Hypothalamus (tissue), 51 donors: ENCODE measurements at places on chromosomes 2 and 18.

- no peak for DNase-seq
Measured at GRCh38 chr2:109214651-109215371, 85.8 kb downstream of the SH3RF3 start.

DNA sequence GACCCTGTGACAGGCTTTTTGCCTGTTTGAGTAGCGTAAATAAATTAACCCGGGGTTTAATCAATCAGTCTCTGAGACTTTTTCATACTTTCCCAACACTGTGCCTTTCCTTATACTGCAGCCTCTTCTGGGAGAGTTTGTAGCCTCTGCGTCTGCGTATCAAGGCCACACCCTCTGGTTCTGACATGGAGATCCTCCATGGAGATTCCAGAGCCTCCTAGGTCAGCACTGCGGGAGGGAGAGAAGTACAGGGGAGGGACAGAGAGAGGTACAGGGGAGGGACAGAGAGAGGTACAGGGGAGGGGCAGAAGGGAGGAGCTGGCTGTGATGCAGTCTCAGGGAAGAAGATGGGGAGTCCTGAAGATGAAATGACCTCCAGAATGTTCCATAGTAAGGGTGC, 166.0 kb downstream of the ARL4C start:
- no peak for DNase-seq

DNA sequence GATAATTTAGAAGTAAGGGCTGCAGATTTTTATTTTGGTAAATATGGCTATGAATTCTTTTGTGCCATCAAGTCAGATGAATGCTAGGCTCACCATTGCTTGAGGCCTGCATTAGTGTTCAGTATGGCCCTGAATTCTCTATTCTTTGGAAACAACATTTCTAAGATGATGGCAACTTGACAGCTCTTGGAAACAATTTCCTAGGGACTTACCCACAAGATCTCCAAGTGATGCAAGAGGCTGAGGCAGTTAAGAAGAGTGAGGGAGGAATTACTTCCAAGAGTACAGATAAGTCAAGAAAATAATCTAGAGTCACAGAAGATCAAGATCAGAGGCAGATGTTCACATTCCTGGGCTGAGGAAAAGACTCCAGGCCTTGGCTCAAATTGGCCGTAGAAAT, 129.1 kb downstream of the NRP2 start:
- DNase-seq, result no peak

DNA sequence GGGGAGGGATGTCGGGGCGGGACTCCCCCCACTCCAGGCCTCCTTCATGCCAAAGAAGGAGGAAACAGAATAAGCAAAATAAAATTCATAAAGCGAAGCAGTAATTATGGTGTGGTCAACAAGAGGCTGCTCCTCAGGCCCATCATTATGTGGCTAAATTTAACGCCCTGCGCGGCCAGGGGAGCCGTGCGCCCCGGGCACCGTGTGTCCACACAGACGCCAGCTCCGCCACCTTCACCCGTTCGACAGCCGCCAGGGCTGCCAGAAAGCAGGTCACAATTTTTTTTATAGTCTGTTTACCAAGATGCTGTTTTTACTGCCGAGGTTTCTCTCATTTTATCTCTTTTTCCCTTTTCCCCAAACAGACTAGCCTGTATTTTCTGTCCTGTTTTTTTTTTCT, 31.0 kb downstream of the NHEJ1 start:
- DNase-seq, result no peak

- no peak for DNase-seq
Measured at GRCh38 chr2:74930811-74931486, 27.5 kb upstream of the POLE4 start.

DNA sequence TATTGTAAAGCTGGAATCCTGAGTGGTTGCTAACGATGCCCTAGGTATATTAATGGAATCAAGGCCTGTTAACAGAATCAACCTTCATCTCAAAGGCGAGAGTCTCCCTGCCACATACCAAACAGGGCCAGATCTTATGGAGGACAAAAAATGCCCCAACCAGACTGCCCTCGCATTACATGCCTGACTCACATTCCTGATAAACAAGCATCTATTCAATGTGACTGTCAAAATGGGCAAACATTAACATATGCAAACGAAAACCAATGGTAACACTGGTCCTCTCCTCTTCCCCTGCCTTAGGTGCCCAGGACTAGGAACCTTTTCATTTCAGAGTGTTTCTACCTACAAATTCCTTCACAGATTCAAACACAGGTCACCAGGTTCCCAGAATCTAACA, 83.4 kb downstream of the COL6A3 start:
- no peak for DNase-seq

DNA sequence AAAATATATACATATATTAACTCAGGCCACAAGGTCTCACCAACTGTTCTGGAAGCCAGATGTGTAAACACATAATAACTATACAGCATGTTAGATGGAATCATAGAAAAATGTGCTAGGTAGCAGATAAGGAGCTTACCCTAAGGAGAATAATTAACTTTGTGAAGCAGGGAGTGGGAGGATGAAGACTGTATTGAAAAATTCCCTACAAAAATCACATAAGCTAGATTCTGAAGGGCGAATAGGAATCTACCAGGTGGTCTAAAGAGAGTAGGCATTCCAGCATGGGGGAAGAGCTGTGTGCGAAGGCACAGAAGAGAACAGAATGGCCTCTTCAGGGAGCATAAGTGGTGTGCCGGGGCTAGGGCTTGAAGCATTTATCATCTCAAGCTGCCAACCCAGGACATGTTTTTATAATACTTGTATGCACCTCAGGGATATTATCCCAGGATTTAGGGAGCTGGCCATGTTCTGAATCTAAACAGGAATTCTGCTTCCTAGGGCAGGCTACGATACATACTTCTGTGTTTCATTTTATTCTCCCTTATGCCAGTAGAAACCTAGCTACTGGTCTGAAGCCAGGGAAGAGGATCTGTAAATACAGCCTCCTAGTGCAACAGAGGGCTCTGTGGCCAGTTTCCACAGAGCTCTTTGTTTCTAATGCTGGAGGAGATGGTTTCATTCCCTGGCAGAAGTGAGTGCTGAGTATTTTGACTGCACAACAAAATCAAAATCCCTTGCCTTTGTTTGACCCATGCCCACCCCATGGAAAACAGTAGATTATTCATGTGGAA, 56.7 kb downstream of the NEMP2 start:
- peak; percentile 59 for DNase-seq

DNA sequence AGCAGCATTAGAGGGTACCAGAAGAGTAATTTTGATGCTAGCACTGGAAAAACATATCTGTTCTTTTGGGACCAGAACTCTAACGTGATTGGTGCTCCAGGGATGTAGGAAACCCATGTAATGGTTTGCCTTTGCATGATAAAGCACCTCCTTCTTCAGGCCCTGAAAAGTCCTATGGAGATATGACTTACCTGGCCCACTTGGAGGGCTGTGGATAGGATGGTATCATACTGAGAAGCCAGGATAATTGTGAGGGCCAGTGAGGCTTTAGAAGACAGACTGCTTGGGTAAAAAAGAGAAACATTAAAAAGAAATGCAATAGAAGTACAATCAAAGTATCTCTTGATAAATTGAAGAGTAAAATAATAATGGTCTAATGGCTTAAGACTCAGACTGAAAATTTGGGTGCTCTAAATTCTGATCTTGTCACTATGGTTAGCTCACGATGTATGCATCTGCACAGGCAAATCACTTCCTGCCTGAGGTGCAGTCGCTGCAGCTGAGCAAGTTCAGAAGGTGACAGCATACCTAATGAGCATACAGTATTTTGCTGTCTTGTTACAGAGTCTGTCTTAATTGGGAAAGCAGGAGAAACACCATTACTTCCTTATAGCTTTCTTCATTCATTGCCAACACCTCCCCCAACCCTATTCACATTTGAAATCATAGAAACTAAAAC, 371.5 kb downstream of the NUP35 start:
- no peak for DNase-seq

DNA sequence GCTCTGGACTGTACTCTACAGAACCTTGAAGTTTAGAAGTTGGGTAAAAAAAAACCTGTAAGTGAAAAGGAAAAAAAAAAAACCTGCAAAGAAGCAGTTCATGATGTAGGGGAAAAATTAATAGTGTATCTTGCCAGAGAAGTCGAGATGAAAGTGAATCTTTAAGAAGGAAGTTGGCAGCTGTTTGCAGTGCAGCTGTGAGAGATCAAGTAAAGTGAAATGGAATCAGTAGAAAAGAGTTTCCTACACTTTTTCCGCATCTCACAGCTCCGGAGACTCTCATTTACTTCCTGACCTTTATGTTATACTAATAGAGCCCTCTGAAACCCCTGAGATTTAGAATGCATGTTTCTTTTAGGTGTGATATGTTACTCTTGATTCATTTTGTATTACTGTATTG, 19.2 kb downstream of the RNMT start:
- no peak for DNase-seq
